ENCODE measurements at places on chromosomes 16 and 17.

DNA sequence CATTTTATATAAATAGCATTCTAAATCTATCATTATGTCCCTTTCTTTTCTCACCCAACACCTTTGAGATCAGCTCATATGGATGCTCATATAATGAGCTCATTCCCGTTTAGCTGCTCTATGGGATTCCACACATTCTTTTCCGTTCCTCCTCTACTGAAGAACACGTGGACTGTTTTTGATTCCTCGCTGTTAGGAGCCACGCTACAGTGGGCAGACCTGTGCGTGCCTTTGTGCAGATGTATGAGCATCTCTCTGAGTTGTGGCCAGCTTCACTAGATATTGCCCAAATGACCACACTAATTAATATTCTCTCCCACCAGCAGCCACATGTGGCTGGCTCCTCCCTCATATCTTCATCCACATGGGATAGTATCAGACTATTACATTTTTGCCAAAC is 6.0 kb upstream of the TNFRSF13B start:
- peak; percentile 85 for DNase-seq

GRCh38 chr17:75242461-75243042 is 18.9 kb downstream of the GGA3 start:
- DNase-seq: no peak

DNA sequence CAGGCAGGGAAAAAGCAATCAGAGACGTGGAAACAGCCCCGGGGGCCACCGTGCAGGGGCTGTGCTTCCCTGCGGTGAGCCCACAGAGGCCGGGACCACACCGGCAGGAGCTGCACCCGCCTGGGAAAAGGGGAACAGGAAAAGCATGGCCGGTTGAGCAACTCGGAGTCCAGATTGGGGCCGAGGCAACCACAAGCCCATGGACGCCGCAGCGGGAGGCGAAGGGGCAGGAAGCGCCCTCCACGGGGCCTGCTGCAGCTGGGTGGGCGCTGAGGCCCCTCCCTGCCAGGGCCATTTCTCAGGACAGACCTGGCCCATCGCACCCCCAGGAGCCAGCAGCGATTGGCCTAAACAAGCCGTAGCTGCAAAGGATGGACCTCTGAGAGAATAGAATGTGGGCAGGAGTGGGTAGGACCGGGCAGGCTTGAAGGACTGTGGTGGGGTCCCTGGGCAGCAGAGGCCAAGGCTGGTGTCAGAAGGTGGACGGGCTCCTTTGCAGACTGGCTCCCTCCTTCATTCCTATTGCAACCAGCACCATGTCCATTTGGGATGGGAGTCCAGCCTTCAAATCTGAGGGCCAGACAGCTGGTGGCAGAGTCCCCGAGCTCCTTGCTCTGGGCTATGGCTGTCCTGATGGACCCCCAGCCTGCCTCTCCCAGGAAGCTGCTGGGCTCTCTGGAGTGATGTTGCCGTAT is 30.4 kb downstream of the COX4I1 start:
- no peak for DNase-seq

DNA sequence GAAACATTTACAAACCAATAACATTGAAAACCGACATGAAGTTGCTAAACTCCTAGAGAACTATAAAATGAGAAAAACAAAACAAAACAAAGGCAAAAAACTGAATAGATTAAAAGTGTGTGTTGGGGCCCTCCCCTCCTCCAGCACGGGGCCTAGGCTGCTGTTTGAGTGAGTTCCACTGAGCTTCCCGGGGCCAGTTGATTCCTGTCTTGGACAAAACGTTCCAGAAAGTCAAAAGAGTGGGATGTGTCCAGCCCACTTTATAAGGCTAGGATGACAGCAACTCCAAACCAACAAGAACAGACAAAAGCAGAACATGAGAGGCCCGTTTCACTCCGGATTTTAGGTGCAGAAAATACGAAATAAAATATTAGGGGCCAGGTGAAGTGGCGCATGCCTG is 11.6 kb upstream of the CSNK1D start:
- DNase-seq: no peak

- DNase-seq: no peak
Measured at GRCh38 chr17:34606763-34607162, 27.4 kb downstream of the TMEM132E start.

GRCh38 chr17:75457047-75457654 is 716 bp downstream of the TMEM94 start:
- DNase-seq: peak; percentile 33

GRCh38 chr17:65198653-65199382 is 61.6 kb downstream of the RGS9 start:
- DNase-seq: peak; percentile 66

DNA sequence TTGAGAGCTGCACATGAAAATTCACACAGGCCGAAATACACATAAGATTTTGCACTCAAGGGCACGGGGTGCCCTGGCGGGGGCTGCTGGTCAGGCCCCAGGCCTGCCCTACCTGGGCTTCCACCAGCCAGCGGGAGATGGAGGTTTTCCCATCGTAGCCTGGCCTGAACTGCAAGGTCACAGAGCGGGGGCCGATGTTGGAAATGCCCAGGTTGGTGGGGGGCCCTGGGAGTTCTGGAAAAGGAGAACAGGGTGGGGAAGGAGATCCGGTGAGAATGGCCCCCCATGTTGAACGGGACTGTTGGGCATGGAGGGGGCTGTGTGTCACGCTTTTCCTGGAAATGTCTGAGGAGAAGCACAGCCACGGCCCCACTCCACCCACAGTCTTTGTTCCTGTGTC is 87.3 kb upstream of the CDC42EP4 start:
- DNase-seq: no peak

DNA sequence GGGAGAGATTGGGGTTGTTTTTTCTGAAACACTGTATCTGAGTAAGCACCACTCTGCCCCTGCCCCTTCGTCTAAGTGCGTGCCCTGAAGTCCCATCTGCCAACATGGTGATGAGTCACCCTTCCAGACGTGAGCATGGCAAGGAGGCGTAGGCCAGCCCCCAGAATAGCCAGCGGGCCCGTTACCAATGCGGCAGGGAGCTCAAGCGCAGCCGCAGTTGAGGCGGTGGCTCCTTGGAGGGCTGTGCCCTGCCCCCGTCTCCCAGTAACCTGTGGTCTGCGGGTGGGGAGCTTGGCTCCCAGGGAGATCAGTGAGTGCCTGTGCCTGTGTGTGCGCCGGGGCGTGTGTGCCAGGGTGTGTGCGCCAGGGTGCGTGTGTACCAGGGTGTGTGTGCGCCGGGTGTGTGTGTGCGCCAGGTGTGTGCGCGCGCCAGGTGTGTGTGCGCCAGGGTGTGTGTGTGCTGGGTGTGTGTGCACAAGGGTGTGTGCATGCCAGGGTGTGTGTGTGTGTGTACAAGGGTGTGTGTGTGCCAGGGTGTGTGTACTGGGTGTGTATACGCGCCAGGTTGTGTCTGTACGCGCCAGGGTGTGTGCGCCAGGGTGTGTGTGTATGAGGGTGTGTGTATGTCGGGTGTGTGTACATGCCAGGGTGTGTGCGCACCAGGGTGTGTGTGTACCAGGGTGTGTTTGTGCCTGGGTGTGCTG is 98.6 kb upstream of the CHMP6 start:
- peak; percentile 37 for DNase-seq

GRCh38 chr16:13973321-13974023 is 53.5 kb downstream of the ERCC4 start:
- DNase-seq: no peak

DNA sequence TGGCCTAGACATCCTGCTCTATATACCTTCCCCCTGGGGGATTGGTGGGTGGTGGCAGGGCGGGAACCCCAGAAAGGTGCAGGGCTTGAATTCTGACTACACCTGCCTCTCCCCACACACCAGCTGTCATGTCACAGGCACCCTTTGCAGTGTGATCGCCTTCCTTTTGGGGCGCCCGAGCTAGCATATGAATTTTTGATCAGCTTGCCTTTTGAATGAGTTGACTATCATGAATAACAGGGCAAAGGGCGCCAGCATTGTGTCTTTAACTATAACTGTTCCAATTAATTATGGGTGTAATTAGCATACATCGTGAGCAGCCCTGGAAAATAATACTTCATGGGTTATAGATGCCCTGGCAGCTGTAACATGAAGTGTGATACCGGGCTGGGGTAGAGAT is 72.7 kb downstream of the CYLD start:
- DNase-seq: no peak

- DNase-seq: no peak
Measured at GRCh38 chr16:850668-851067, 50.1 kb upstream of the GNG13 start.

DNA sequence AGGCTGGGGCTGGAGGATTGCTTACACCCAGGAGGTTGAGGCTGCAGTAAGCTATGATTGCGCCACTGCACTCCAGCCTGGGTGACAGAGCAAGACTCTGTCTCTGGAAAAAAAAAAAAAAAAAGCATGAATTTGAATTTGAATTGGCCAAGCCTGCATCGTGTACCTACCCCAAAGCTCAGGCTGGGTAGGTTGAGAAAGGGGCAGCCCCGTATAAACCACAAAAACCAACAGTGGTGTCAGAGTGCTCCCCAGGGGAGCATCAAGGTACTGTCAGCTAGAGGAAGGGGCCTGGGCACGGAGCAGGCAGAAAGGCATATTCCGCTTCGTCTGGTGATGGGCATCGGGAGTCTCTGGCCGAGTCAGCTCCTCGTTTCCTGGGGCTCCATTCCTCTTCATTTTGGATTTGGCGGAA is 40.9 kb downstream of the RAP1GAP2 start:
- no peak for DNase-seq

DNA sequence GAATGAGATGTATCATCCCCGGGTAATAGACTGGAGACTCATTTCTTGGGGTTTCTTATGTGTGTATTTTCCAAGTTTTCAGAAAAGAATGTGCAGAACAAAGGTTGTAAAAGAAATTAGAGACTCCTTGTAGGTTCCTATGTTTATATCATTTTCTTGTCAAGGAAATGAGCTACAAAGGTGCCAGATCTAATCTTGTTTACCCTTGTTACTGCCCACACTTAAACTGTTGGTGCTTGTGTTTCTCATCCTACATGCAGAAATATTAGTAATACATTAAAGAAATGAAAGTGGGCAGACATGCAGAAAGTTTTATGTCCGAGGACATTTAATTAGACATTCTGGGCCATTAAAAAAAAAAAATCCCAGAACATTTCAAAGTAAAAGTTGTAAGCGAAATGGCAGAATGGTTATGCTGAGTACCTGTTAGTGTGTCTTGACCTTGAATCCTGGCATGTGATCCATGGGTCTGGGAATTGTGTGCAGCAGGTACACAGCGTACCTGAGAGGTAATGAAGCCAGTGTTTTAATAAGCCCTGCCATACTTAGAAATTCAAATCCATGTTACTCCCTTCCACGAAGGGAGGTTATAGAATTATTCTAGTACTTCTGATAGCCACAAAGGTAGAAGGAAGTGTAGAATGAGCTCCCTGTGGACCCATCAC is 62.6 kb upstream of the CACNG5 start:
- DNase-seq: no peak
